Effector CD4-positive, alpha-beta T cell (primary cell): ENCODE measurements at places on chromosomes 3 and 15.

DNA sequence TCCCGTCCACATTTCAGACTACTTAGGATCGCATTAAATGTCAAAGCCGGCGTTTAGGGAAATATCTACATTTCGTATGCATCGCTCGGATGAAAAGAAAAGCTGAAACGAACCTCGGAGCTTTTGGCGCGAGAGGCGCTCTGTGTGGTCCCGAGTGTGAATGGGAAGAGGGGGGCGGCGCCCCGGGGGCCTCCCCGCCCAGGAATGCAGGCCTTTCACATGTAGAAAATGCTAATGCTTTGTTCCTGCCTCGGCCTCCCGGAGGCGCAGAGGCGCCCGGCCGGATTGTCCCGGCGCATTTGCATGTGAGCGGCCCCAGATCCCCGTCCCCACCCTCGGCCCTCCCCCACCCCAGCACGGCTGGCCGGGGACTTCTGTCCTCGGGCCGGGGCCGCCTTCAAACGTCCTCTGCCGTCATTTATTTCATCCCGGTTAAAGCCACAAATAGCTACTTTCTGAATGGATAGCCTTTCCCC, 37.0 kb upstream of the TRIM71 start:
- DNase-seq: no peak

DNA sequence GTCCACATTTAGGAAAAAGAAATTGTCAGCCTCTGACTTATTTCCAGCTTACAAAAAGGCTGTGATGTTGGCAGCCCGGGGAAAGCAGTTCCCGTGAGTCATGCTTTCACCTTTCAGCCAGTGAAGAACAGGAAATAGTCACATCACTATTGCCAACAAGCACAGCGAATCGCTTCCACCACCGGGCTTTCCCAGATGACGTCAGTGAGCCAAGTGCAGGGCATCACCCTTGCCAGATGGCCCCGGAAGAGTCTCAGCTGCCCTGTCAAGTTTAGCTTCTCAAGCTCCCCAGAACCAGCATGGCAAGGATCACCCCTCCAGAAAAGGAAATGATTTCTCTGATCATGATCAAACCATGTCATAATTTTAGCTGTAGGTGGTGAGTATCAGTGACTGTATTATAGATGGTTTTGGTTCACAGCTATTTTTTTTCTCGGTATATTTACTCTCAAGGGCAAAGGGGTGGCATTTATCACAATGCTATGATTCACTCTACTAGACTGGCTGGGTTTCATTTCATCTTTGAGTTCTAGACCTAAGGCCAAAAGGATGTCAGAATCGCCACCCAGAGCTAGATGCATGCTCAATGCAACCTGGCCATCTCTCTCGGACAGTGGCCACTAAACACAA, 32.9 kb downstream of the B3GNT5 start:
- DNase-seq: peak; percentile 88

DNA sequence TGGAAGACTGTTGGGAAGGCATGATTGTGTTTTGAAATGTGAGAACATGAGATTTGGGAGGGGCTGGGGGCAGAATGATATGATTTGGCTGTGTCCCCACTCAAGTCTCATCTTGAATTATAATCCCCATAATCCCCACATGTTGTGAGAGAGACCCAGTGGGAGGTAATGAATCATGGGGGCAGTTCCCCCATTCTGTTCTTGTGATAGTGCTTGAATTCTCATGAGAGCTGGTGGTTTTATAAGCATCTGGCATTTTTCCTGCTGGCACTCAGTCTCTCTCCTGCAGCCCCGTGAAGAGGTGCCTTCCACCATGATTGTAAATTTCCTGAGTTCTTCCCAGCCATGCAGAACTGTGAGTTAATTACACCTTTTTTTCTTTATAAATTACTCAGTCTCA, 430.5 kb downstream of the OTOL1 start:
- no peak for DNase-seq

DNA sequence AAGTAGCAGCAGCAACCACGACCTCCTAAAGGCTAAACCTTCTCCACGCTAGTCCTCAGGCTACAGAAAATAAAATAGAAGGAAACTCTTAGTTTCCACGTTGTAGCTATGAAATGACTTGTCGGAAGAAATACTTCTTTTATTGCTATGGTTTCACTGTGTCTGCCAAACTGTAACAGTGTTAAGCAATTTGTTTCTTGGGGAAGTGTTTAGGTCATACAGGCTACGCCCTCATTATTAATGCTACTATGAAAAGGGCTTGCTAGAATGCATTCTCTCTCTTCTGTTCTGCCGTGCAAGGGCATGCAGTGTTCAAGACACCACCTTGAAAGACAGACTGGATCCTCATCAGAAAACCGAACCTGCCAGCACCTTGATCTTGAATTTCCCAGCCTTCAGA, 462.7 kb downstream of the PLOD2 start:
- DNase-seq: no peak

GRCh38 chr3:3800080-3800455, 837 bp downstream of the LRRN1 start:
- DNase-seq: no peak

- DNase-seq: no peak
These were observed 221.5 kb upstream of the TOPAZ1 start for GRCh38 chr3:44020143-44020542.

GRCh38 chr15:31660816-31661215, 334.2 kb downstream of the KLF13 start:
- no peak for DNase-seq

GRCh38 chr3:105676621-105677300, 192.1 kb downstream of the CBLB start:
- DNase-seq: no peak

- no peak for DNase-seq
These were observed 85.4 kb upstream of the TPM1 start for GRCh38 chr15:62957130-62957529.

- no peak for DNase-seq
These were observed 23.1 kb upstream of the TRIM71 start for GRCh38 chr3:32794487-32795308.

DNA sequence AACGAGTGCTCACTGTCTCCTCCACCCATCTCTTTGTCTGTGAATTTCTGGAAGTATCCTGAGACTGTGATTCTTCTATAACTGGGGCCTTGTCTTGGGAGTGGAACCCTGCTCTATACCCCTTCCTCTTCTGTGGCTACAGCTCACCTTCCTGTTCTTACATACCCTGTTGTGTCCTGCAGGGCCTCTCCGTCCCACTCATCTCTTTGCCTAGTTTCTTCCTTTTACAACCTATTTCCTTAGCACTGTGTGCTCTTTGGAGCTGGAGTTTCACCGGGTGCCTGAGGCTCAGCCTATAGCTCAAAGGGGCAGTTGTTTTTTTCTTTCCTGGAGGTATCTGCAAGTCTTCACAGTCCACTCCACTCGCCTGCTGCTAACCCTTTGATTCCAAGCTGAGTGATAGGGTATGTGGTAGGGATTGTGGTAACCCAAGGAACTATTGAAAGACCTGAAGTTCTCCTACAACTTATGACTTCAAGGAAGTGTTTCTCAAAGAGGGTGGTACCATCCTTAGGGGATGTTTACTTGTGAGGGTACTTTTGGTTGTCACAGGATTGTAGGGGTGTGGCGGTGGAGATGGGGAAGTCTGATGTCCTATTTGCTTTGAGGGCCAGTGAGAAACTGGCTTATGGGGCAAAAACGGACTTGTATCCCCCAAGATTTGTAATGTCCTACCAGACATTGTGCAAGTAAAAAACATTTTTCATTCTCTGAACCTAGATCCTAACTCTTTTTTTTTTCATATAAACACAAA, 66.6 kb upstream of the ARL8B start:
- no peak for DNase-seq

GRCh38 chr3:157499342-157499963, 3.8 kb downstream of the VEPH1 start:
- DNase-seq: no peak

DNA sequence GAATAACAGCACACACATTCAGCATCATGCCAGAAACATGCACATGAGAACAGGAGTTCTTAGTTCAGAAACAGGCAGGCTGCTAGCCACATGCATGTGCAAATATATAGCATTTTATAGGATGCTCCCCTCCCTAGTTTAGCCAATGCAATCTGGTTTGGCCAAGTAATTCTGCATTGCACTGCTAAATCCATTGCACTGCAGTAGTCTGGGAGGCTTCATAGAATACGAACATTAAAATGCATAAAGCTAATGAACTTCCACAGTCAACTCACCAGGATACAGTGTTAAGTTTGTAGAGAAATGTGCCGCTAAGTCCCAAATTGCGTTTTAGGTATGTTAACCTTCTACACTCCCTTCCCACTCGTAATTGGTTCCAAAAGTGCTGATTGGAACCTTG, 41.8 kb downstream of the EHHADH start:
- DNase-seq: no peak

DNA sequence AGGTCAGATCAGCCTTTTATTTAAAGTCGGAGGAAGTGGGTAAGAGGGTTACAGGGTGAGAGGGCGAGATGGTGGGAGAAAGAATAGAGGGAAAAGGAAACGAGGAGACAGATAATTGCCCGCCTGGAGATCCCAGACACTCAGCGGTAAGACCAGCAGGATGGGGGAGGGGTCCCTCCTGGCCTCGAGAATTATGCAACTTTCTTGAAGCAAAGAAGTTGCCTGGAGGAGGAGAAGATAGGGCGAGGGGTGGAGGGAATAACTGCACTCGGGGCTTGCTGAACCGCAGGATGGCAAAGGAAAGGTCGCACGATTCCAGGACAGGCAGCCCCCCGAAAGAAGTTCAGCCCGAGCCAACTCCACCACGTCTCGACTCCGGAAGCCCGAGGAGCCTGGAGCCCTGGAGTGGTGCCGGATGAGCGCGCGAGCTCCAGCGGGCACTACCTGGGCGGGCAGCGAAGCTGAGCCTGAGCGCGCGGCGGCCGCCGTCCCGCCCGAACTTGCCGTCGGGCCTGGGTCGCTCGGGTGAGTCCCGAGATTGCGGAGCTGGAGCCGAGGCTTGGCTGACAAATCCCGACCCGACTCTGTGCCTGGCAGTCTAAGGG, 402 bp downstream of the WWTR1 start:
- DNase-seq: peak; percentile 2

DNA sequence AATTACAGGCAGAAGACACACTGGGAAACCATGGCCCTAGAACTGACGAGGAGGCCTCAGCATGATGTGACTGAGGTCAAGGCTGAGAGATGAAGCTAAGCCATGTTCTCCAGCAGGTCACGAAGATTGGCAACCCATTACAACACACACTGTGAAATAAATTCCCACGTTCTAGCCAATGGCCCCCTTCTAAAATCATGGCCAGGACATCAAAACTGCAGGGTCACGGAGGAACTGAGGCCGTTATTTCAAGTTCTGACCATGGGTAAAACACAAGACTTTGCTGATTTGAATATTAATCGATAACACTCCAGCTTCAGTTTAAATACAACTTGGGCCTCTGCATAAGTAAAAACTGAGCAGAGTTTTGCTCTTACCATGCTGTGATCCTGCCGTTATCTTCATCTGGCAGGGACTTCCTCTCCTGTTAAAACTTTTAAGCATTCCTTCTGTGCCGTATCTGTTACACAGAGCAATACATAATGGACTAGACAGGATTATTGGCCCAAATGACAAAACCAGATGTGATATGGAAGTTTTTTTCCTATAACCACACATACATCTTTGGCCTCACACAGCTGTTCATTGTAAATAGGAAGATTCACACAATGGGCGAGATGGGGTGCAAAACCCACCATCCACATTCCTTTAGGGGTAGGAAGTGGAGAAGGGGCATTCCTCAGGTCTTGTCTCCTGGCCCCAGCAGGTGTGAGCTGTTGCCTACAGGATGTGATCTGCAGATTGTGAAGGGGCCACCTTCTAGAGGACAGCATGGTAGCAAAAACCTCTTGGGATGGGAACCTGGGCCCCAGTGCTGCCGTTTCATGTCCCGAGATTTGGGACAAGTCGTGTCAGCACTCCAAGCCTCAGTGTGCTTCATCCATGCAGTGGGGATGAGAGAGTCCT, 207.4 kb downstream of the OPA1 start:
- no peak for DNase-seq

DNA sequence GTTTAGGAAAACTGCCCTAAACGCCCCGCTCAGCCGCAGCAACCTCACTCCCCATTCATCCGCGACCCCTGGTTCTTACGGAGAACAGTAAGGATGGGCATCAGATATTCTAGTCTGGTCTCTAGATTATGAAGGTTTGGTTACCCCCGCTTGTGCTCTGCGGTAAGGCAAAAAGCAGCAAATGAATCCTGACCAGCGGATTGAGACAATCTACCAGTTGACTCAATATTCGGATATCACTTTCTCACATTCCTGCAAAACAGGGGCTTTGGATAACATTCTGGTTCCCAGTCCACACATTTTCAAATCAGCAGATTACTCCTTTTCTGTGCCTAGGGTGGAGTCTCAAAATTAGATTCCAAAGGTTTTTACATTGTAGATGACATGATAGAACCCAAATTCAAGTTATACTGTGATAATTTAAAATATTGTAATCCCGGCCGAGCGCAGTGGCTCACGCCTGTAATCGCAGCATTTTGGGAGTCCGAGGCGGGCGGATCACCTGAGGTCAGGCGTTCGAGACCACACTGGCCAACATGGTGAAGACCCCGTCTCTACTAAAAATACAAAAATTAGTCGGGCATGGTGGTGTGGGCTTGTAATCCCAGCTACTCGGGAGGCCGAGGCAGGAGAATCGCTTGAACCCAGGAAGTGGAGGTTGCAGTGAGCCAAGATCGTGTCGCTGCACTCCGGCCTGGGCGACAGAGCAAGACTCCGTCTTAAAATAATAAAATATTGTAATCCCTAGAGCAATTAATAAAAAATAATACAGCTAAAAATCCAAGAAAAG, 1.1 kb upstream of the CYFIP1 start:
- no peak for DNase-seq

DNA sequence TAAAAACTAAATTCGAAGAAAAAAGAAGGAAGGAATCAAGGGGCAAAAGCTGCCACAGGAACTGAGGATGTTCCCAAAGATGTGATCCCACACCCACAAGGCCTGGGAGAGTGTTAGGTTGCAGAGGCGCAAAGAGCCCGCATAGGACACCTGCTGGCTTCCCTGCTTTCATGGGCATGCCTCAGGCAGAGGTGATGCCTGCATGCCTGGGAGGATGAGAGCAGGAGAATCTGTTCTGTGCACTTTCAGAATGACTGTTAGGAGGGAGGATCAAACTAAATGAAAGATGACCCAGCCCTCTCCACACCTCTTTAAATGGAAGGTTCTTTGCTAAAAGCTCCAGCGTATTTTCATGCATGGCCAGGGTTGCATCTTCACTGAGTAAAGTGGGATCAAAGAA, 162.4 kb downstream of the PLCL2 start:
- DNase-seq: no peak

DNA sequence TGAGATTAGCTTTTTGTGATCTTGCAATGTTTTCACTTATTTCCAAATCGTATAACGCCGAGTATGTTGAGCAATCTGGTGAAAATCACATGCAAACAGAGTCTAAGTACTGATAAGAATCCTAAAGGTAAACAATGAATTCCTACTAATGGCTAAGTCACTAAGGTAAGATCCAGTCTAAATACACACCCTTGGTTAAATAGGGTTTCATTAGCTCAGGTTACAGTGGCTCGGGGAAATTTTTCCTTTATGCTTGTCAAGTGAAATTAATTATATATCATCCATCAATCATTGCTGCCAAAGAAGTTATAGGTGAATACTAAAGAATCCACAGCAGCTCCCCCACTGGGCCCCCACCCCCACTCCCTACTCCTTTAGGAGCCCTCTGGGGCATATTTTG, 139.3 kb downstream of the SOX2 start:
- DNase-seq: no peak
